ENCODE measurements at places on chromosomes 11 and 22. TPM values are rescaled to one million over a fixed set of nuclear protein-coding genes. Genes with fewer than 3 reads are reported as not detected.

DDT gene
- total RNA-seq = 92.7 TPM

PSMC3 gene
- total RNA-seq = 60.0 TPM

CRACR2B gene
- 0.60 TPM for total RNA-seq

C11orf87 gene
- not detected for total RNA-seq

FOLH1 gene
- total RNA-seq = not detected

MB gene
- not detected for total RNA-seq

OR51E2 gene
- total RNA-seq = not detected

FXYD2 gene
- total RNA-seq = 12.9 TPM

B4GALNT4 gene
- total RNA-seq = 0.39 TPM

FIBIN gene
- total RNA-seq = not detected

MYO7A gene
- 0.18 TPM for total RNA-seq

DNA sequence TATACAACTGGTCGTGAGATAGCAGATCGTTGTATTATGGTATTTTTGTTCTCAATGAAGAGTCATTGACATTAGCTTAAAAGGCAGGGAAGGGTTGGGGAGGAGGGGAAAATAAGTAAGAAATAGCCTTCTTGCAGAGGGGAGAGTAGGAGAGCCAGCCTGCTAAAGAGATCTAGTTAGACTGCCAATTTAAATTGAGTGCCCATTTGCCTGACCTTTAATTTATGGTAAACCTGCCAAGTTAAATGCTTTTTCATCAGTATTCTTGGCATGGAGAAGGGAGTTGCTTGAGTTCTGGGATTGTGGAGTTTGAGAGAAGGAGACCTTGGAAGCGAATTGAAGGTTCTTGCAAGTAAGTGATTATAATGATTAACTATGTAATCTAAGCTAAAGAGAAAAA, 89.0 kb downstream of the FAM83F start:
- no peaks in the 10 kb centered on the region for H3K27me3 ChIP-seq
- no peaks in the 10 kb centered on the region for H3K36me3 ChIP-seq
- peaks cover 35% of the 10 kb centered on the region for H3K4me1 ChIP-seq
- H3K27ac ChIP-seq = no peak overlapping the region

DNA sequence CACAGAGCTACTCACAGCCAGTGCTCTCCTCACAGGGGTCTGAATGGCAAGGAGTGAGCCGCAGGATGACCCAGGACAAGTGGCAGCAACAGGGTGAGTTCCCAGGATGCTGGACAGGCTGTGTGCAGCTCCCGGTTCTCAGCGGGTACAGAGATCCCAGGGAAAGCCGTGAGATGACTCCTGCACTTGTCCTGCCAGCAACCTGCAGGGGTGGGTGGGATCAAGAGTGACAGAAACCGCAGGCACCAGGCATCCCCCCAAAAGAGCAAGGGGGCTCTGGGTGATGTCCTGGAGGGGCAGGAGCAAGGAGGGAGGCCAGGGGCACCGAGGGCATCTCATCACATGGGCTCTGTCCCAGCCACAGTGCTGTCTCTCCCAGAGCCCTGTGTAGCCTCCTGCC, 15.9 kb upstream of the PRODH start:
- DNase-seq = no peak
- H3K36me3 ChIP-seq = no peaks in the 10 kb centered on the region
- no peak overlapping the region for H3K27ac ChIP-seq
- peaks cover 26% of the 10 kb centered on the region for H3K27me3 ChIP-seq
- H3K4me3 ChIP-seq = no peak overlapping the region

DNA sequence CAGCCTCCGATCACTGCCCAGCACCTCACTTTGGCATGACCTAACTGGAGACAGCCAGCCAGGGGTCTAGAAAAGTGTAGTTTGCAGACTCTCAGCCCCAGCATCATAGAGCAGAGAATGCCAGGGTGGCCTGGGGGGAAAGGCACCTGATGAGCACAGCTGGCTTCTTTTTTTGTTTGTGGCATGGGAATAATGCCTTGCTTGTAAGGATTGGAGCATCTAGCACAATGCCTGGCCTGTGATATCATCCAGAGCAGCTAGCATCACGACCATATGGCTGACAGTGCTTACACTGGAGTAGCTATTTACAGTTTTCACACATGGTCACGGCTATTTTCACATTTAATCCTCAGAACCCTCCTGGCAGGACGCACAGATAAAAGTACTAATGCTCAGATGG, 594.8 kb upstream of the B3GAT1 start:
- no peak for DNase-seq
- no peak overlapping the region for H3K27ac ChIP-seq
- H3K27me3 ChIP-seq = peaks cover 32% of the 10 kb centered on the region
- no peak overlapping the region for H3K4me3 ChIP-seq

GRCh38 chr11:128451652-128452470, 135.5 kb downstream of the ETS1 start:
- peaks cover 34% of the 10 kb centered on the region for H3K4me1 ChIP-seq
- no peak overlapping the region for H3K4me3 ChIP-seq
- H3K36me3 ChIP-seq = peaks cover 14% of the 10 kb centered on the region
- H3K27me3 ChIP-seq = no peaks in the 10 kb centered on the region

- peaks cover 46% of the 10 kb centered on the region for H3K4me1 ChIP-seq
- no peaks in the 10 kb centered on the region for H3K27me3 ChIP-seq
- no peaks in the 10 kb centered on the region for H3K36me3 ChIP-seq
- peak overlapping the region; percentile 96 for H3K27ac ChIP-seq
- DNase-seq = peak; percentile 12
- H3K4me3 ChIP-seq = peak overlapping the region; percentile 92
Measured at GRCh38 chr11:46120346-46121300, 631 bp downstream of the PHF21A start.

- no peaks in the 10 kb centered on the region for H3K36me3 ChIP-seq
- H3K4me1 ChIP-seq = peaks cover 15% of the 10 kb centered on the region
- no peaks in the 10 kb centered on the region for H3K27me3 ChIP-seq
- H3K4me3 ChIP-seq = no peak overlapping the region
- no peak overlapping the region for H3K27ac ChIP-seq
- no peak for DNase-seq
Measured at GRCh38 chr11:69553416-69554357, 72.2 kb downstream of the LINC01488 start.

- H3K27ac ChIP-seq = no peak overlapping the region
- H3K36me3 ChIP-seq = peaks cover 2% of the 10 kb centered on the region
- no peaks in the 10 kb centered on the region for H3K27me3 ChIP-seq
- DNase-seq = no peak
- H3K4me3 ChIP-seq = no peak overlapping the region
Measured at GRCh38 chr22:48186146-48186790, 1423.8 kb downstream of the TBC1D22A start.

DNA sequence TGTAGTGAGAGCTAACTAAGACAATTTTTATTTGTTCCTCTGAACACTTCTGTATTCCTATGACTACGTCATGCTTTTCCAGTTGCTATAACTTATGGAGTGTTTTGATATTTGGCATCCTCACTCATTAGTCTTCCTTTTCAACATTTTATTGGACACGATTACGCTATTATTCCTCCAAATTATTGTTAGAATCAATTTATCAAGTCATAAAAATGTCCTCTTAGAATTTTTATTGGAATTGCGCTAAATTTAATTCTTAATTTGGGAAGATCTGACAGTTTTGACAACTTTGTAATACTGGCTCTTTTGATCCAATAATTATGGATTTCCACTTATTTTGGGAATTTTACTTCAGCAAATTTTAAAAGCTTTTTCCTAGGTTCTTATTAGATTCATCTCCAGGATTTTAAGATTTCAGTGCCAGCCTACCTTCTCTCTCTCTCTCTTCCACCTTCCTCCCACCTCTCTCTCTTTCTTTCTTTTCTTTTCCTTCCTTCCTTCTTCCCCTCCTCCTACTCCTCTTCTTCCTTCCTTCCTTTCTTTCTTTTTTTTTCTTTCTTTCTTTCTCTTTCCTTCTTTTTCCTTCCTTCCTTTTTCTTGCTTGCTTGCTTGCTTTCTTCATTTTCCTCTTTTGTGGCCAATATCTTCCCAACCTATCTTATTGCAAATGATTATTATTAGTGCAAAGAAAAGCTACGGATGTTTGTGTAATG, 50.8 kb downstream of the TST start:
- DNase-seq = no peak
- no peaks in the 10 kb centered on the region for H3K27me3 ChIP-seq
- H3K27ac ChIP-seq = no peak overlapping the region
- no peak overlapping the region for H3K4me3 ChIP-seq
- no peaks in the 10 kb centered on the region for H3K4me1 ChIP-seq
- H3K36me3 ChIP-seq = no peaks in the 10 kb centered on the region

DNA sequence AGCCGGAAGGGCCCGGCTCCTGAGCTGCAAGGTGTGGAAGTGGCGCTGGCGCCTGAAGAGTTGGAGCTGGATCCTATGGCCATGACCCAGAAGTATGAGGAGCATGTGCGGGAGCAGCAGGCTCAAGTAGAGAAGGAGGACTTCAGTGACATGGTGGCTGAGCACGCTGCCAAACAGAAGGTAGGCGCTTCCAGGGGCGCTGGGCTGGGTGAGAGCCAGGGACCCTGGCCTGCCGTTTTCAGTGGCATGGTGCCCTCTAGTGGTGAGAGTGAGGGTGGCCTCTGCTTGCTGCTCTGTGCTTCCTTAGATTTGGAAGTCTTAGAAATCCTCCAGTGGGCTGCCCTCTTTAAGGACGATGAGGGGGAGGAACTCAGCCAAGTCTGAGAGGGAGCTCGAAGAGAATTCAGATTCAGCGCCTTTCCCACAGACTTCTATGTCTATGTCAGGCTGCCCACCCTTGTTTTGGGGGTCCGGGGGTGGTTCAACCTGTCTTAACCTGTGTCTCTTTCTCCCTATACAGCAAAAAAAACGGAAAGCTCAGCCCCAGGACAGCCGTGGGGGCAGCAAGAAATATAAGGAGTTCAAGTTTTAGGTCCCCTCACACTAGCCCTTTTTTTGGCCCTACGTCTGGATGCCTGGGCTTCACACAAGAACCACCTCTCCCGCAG, 1.8 kb upstream of the PACS1 start:
- peak; percentile 76 for DNase-seq
- H3K27me3 ChIP-seq = no peaks in the 10 kb centered on the region
- peaks cover 20% of the 10 kb centered on the region for H3K36me3 ChIP-seq
- H3K4me3 ChIP-seq = peak overlapping the region; percentile 18
- peaks cover 61% of the 10 kb centered on the region for H3K4me1 ChIP-seq

DNA sequence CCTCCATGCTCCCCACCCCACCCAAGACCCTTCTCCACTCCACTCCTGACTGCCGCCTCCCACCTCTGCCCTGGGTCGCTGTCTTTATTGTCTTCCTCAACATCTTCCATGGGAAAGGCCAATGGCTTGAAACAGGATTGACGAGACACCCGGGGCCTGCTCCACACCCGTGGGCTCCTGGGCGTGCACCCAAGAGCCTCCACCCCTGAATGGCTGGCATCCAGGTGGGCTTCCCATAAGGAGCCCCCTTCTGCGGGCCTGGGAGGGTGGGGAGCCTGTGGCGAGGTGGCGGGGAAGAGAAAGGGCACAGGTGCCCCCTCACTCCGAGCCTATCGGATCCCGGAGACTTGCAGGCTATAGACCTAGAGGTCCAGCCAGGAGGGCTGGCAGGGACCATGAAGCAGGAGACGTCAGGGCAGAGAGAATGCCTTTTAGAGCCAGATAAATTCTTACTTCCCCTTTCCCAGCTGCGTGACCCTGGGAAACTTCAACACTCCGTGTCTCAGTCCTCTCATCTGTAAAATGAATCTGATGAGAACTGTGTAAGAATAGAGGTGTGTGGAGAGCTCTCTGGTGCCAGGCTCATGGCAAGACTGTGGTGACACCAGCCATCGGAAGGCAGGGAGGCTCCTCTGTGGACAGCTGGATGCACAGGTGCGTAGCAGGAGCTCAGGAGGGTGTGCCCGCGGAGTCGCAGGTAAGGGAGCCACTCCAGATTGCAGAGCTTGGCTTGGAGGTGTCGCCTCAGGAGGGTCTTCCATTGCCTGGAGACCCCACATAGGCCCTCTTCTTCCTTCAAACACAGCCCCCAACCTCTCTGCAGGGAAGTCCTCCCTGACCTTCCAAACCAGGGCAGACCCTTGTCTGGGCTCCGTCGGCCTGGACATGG, 53.9 kb downstream of the SMIM38 start:
- peaks cover 21% of the 10 kb centered on the region for H3K27me3 ChIP-seq
- no peaks in the 10 kb centered on the region for H3K4me1 ChIP-seq
- peaks cover 5% of the 10 kb centered on the region for H3K36me3 ChIP-seq
- DNase-seq = no peak

GRCh38 chr11:101810546-101810945, 104.3 kb upstream of the CEP126 start:
- H3K36me3 ChIP-seq = no peaks in the 10 kb centered on the region
- no peak overlapping the region for H3K27ac ChIP-seq
- H3K4me3 ChIP-seq = no peak overlapping the region
- H3K27me3 ChIP-seq = no peaks in the 10 kb centered on the region

GRCh38 chr22:47997052-47997590, 1234.7 kb downstream of the TBC1D22A start:
- peaks cover 2% of the 10 kb centered on the region for H3K4me1 ChIP-seq
- no peak for DNase-seq
- H3K4me3 ChIP-seq = no peak overlapping the region
- peaks cover 12% of the 10 kb centered on the region for H3K27me3 ChIP-seq
- no peaks in the 10 kb centered on the region for H3K36me3 ChIP-seq
- H3K27ac ChIP-seq = no peak overlapping the region

DNA sequence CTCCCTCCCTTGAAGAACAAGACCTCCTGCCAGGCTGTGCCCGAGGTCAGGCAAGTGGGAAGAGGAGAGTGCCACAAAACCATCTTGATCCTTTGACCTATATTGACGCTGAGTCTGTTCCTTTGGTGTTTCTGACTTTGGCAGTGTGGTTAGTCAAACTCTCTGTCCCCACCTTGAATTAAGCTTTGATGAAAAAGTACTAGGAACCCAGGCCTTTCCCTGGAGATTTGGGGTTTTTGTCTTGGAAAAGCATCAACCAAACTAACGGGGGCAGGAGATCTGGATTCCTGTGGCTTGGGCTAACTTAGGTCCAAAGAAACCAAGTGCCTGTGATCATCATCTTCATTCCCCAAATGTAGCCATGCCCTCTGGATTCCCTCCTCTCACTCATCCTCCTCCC, 40.4 kb downstream of the ARFGAP2 start:
- H3K27me3 ChIP-seq = no peaks in the 10 kb centered on the region
- no peak overlapping the region for H3K4me3 ChIP-seq
- no peaks in the 10 kb centered on the region for H3K4me1 ChIP-seq
- H3K36me3 ChIP-seq = peaks cover 15% of the 10 kb centered on the region
- no peak overlapping the region for H3K27ac ChIP-seq

DNA sequence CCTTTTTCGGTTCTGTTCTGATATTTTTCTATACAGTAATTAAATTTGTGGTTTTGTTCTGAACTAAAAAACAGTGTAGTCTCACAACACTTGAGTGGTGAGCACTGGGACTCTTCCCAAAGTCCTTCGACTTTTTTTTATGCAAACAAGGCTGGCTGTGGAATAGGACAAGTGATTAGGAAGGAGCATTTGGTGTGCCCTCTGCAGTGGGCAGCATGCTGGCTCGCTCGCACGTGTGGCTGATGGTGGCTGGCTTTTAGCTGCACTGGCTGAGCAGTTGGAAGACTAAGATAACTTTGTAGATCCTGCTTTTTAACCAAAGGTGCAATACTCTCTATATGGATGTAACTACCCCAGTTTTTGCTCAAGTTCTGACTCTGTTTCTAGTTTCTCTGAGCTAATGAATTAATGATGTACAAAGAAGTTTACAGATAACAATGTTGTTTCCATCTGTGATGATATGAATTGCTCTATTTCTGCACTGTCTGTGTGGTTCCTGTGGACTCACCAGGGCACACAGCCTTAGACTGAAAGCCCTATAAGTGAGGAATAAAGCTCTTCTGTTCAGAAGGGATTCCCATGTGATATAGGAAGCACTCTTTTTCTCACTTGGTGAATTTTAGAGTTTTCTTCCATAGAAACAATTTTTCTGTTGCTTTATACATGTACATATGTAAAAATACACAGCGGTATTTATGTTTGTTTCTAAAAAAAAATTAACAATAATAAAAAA, 143.1 kb upstream of the RASSF10 start:
- H3K4me1 ChIP-seq = peaks cover 6% of the 10 kb centered on the region
- no peak overlapping the region for H3K27ac ChIP-seq
- no peaks in the 10 kb centered on the region for H3K36me3 ChIP-seq
- H3K27me3 ChIP-seq = peaks cover 23% of the 10 kb centered on the region
- H3K4me3 ChIP-seq = no peak overlapping the region
- no peak for DNase-seq
